ENCODE measurements at places on chromosomes 3 and 15. TPM values are rescaled to one million over a fixed set of nuclear protein-coding genes. Genes with fewer than 3 reads are reported as not detected.

DNA sequence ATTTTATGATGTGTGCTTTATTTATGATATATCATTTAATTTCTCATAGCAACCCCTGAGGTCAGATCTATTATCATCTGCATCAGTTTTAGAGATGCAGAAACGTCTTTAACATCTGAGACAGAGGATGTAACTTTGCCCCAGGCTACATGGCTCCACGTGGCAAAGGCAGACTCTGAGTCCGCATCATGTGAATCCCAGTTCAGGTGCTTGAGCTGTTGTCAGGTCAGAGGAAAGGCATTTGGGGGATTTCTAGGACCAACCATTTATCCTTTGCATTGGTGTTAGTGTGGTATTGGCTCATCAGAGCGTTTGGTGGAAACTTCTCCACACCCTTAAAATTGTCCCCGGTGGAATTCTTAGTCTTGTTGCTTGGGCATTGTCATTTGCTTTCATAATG, 10.8 kb downstream of the CACNA2D3 start:
- no peak for DNase-seq

- no peak for DNase-seq
Observed at GRCh38 chr3:159131376-159131775, 329.5 kb downstream of the MFSD1 start.

DNA sequence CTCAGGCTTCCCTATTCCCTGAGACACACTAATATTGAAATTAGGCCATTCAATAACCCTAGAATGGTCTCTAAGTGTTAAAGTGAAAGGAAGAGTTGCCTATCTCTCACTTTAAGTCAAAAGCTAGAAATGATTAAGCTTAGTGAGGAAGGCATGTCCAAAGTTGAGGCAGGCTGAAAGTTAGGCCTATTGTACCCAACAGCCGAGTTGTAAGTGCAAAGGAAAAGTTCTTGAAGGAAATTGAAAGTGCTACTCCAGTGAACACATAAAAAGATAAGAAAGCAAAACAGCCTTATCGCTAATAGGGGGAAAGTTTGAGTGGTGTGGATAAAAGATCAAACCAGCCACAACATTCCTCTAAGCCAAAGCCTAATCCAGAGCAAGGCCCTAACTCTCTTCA, 117.9 kb upstream of the SPATA12 start:
- DNase-seq, result no peak

DNA sequence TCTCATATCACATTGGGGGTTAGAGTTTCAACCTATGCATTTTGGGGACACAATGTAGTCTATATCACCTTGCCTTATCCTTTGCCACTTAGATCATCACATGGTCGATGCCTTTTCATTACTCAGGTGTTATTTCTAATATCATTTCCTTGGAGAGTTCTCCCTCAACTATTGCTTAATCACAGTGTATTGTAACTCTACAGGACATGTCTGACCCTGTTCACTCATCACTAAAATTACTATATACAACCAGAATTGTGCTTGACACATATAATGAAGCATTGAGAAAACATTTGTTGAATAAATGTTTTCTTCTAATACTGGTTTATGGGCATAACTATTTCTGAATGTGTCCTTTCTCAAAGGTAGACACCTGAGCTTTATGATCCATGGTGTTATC, 207.4 kb downstream of the EPHA6 start:
- no peak for DNase-seq

DNA sequence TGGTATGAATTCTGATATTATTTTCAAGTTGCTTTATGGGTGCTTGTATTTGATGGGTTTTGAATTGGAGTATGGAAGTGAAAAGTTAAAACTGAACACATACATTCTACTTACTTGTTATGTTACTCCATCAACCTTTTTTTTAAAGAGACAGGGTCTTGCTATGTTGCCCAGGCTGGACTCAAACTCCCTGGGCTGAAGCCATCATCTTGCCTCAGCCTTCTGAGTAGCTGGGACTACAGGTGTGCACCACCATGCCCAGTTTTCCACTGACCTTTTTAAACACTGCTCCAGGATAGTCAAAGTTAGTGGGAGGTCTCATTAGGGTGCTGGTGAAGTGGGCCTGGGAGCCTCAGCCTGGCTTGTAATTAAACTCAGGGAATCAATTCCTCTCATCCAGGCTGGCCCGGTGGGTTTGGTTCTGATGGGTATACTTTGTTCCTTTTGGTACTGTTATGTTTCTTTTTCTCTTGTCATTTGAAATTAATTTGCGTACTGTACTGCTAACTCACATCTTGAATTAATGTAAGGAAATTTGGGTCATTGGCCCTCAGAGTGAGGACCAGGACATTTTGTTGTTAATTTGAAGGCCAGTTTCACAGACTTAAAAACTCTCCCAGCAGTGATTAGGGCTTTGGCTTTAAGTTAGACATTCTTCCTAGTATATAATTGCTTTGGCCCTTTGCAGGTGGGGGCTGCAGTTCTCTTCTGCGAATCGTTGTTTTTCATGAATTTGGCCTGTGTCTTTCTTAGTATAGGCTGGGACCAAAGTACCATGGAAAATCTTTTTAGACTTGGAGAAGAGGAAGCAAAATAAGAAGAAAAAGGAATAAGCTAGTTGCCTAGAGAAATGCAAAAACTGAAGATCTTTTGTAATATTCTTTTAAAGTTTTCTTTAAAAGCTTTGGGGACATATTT, 66.9 kb downstream of the FNDC3B start:
- DNase-seq, result no peak

DNA sequence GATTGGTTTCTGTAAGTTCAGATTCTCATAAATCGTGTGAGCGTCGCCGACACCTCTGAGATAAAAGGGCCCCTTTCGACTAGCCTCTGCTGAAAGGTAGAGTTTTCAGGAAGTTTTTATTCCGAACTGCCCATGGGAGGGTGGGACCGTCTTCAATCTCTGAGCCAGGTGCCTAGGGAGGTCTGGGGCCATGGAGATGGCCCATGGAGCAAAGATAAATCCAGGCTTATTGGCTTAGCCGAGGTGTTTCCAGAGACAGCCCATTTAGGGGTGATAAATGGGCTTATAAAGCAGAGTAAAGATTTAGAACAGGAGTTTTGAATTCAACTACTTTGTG, 442 bp downstream of the QTRT2 start:
- no peak for DNase-seq

DNA sequence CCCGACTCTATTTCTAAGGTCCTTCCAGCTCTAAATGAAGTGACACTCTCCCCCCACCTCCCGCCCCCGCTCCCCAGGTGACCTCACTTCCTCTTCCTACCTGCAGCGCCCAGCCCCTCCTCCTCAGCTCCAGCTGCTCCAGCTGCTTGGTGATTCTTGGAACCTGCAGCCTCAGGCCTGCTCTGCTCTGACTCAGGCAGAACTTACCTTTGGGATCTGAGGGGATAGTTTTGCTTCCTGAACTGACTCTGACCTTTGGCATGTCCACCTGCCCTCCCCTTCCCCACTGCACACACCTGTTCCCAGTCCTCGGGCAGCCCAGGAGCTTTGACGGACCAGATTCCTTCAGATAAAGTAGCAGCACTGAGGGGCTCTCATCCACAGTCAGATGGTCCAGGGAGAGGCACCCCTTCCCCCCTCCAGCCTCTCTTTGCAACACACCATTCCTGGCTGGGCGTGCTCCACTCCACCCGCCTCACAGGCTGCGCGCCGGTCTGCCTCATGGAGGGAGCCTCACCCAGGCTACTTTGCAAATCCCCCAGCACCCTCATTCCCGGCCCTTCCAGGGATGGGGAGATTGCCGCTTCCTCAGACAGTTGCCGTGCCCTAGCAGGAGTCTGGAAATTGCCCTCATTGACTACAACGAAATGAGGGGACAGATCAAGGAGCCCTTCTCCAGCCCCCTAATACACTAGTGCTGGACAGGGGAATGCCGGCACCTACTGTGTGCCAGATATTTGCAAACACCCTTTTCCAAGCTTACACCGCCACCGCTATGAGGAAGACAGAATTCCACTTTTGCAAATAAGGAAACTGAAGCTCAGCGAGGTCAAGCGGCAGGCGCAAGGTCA, 692 bp upstream of the C15orf39 start:
- peak; percentile 58 for DNase-seq

- no peak for DNase-seq
Observed at GRCh38 chr3:28673446-28673845, 324.8 kb upstream of the AZI2 start.

- DNase-seq, result no peak
Observed at GRCh38 chr3:149635396-149635795, 22.4 kb downstream of the WWTR1 start.

DNA sequence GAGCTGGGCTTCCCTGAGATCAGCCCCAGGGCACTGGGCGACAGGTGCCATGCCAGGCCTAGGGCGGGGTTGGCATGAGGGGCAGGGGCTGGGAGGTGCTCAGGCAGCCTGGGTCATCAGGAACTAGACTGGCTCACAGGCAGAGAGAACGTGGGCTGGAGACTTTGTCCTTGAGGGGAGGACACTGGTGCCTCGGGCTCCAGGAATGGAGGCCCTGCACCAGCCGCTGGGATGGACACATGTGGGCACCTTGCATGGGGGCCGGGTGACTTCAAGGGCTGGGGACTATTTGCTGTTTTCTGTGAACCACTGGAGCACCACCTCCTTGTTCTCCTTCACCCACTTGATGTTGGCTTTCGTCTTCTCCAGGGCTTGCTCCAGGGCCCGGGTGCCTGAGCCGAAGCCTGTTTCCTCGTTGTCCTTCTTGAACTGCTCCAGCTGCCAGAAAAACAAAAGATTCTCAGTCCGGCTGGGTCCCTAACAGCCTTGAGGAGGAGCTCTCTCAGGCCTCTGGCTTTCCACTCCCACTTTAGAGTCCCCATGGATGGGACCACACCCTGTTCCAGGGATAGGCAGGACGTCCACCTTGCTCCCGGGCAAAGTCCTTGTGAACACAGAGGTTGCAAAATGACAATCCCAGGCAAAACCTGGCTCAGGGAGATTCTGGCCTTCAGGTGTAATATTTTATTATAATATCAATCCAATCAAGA, 9.1 kb downstream of the MESP2 start:
- no peak for DNase-seq

DNA sequence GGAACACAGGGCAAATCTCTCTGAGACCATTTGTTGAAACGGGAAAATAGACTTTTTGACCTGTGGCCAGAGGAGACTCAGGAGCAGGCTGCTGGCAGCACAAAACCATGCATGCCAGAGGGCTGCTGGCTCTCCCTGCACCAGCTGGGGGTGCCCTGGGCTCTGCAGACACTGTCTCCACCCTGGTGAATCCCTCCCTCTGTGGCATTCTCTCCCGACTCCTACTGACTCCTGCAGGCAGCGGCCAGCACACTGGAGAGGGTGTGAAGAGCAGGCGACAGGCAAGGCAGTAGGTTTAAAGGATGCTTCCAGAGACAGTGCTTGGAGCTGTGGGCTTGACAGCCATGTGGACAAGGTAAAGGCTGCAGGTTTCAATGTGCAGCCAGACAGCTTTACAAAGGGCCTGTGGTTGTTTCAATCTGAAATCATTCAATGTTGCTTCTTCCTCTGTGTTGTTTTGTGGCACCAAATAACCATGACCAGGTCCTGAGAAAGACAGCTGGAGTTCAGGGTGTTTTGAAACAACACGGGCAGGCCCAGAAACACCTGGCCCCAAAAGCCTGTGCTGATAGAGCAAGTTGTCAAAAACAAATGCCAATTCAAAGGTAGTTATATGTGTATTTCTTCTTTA, 431.0 kb upstream of the ATP10A start:
- no peak for DNase-seq

DNA sequence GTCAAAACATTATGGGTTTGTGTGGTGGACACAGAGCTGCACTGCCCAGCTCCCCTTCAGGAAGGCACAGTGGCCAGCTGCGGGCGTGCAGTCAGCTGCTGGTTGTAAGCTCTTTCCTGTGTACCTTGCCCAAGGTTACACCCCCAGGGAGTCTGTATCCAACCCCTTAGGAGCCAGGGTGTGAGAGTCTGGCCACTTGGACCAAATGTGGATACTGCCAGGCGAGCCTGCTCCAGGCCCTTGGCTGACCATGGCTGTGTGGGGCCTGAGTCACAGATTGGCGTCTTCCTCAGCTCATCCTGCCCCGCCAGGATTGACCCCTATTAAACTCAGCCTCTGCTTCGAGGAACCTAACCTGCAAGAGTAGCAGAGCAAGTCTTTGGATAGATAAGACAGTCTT, 56.9 kb downstream of the ABHD5 start:
- no peak for DNase-seq

DNA sequence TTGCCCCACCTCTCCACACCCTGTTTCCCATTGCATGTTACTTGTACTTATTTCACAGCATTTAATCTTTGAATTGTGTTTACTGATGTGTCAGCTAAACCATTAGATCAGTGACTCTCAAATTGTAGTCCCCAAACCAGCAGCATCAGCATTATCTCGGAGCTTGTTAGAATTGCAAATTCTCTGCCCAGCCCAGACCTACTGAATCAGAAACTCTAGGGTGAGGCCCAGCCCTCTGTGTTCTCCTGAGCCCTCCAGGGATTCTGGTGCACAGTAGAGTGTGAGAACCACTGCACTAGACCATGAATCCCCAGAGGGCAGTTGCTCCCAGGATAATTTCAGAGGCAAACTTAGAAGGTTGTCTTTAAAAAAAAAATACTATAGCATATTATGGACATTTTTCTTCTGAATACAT, 13.0 kb downstream of the PLD1 start:
- DNase-seq, result no peak

- no peak for DNase-seq
Observed at GRCh38 chr3:117137065-117137464, 427.5 kb downstream of the TUSC7 start.

- DNase-seq, result no peak
Observed at GRCh38 chr15:56640127-56640526, 93.2 kb downstream of the ZNF280D start.

DNA sequence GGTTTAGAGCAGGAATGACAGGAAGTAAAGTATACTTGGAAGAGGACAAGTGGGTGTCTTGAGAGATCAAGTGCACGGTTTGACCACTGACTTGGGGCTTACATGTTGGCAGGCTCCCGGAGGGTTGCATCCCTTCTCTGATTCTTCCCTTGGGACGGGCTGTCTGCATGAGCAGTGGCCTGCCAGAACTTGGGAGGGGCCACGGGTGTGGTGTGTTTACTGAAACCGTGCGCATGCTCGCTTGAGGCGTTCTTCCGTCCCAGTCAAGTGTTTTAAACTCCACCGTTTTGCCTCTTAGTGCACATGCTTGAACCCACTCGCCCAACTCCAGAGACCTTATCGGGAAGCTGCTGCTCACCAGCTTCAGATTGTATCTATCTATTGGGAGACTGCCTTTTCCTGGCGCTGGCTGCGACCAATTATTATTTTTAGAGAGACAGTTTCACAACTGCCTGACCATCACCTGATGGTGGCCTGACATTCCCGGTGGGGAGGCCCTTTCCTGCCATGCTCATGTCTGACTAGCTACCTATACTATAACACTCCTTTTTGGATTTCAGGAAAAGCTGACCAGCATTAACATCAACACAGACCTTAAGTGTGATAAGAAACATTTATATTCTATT, 14.9 kb upstream of the C3orf22 start:
- no peak for DNase-seq

- DNase-seq, result no peak
Observed at GRCh38 chr15:78907577-78907976, 34.9 kb downstream of the MORF4L1 start.

- DNase-seq, result no peak
Observed at GRCh38 chr15:52483707-52484106, 45.0 kb downstream of the MYO5A start.

- peak; percentile 27 for DNase-seq
Observed at GRCh38 chr15:41585127-41586047, 26.4 kb downstream of the TYRO3 start.

The GPD1L gene
- total RNA-seq, result 13.8 TPM

The BOC gene
- total RNA-seq, result not detected

The MNS1 gene
- 0.30 TPM for total RNA-seq

The RPL29 gene
- total RNA-seq, result 1,732 TPM

The NR1I2 gene
- 0.76 TPM for total RNA-seq

The CLDN11 gene
- total RNA-seq, result 0.32 TPM

The CAMP gene
- not detected for total RNA-seq

The SLCO3A1 gene
- 3.6 TPM for total RNA-seq

The FBXO40 gene
- not detected for total RNA-seq
